ENCODE measurements at places on chromosomes 4 and X.

DNA sequence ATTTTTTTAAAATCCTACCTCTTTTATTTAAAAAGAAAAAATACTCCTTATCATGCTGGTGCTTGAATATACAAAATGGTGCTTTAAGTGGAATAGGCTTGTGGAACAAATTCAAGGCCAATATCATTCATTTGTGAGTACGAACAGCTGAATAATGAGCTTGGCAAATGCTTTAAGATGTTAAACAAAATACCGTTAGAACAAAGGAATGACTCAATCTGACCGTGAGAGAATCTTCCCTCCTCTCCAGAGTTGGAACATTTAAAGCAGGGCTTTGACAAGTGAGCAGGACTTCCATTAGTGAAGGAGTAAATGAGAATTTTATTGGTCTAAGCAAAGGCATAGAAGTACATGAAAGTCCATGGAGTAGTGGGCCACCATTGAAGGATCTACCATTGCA lies 74.5 kb downstream of the DCLK2 start:
- DNase-seq: no peak

DNA sequence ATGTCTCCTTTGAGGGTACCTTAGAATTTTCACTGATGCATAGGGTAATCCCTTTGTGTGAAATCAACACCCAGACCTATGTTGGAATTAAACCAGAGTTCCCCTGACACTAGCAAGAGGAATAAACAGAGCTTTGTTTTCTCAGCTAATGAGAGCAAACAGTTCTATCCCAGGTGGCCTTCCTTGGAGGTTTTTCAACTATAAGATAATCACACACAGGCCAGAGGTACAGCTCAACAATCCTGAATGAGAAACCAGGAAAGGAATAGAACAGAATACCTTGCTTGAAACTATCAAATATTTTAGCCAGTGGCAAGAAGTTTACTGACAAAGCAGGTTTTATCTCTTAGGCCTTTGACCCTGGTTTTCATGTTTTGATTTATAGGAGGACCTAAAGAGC lies 100.2 kb downstream of the OTC start:
- DNase-seq: no peak

GRCh38 chrX:66766318-66766717 lies 127.4 kb upstream of the EDA2R start:
- no peak for DNase-seq

DNA sequence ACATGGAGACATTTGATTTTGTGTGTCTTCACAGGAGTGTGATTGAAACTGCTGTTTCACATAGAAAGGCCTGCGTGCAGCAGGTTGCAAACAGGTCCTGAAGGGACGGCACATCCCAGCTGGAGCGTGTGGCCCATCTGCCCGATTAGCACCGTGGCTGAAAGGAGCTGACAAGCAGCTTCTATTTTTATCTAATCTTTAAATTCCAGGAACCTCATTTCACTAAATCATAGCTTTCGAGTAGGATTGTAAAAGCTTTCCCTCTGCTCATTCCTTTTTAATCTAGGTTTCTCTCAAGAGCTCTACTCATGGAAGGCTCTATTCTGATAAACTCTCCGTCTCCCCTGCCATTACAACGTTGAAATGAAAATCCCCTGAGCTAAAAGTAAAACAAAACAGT lies 106.8 kb downstream of the FSTL5 start:
- no peak for DNase-seq

GRCh38 chr4:145887241-145887991 lies 51.2 kb downstream of the ZNF827 start:
- DNase-seq: no peak

GRCh38 chr4:107183155-107183774 lies 147.2 kb upstream of the DKK2 start:
- DNase-seq: no peak

DNA sequence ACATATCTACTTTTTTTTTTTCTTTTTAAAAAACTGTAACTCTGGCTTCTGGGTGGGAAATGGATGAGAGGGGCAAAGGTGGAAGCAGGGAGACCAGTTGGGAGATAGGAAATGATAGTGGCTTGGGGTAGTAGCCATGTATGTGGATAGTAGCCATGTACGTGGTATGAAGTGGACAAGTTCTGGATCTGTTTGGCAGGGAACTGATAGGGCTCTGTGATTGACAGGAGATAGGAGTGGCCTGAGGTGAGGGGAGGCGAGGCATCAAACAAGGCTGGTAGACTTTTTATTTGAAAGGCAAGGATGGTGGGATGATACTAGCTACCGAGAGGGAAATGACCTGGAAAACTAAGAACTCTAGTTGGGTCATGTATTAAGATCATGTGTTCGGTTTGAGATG lies 117.8 kb downstream of the AFF1 start:
- DNase-seq: no peak

- DNase-seq: no peak
Observed at GRCh38 chr4:2301806-2302205, 39.9 kb upstream of the MXD4 start.
